ENCODE measurements at places on chromosomes 1 and 21. TPM values are rescaled to one million over a fixed set of nuclear protein-coding genes. Genes with fewer than 3 reads are reported as not detected.

Gene H6PD
- 46.6 TPM for total RNA-seq

Gene KRTAP7-1
- not detected for total RNA-seq

Gene OR2M3
- not detected for total RNA-seq

Gene SLC6A9
- total RNA-seq = 11.0 TPM

Gene OR6K3
- total RNA-seq = not detected

Gene FAM72A
- total RNA-seq = 2.1 TPM

Gene FRRS1
- 12.0 TPM for total RNA-seq

Gene TSPAN2
- total RNA-seq = 0.30 TPM

Gene ST6GALNAC5
- 140 TPM for total RNA-seq

Gene RAB29
- 23.2 TPM for total RNA-seq

Gene KLHDC7A
- not detected for total RNA-seq

Gene CEP104
- total RNA-seq = 22.3 TPM

Gene TTC39A
- 0.30 TPM for total RNA-seq

Gene TRIM63
- total RNA-seq = not detected

Gene NBPF6
- not detected for total RNA-seq

Gene C1orf105
- not detected for total RNA-seq

Gene GUCA2B
- total RNA-seq = not detected

Gene AGMAT
- total RNA-seq = 1.5 TPM

Gene FMO1
- total RNA-seq = not detected

Gene SFN
- total RNA-seq = 0.14 TPM

Gene OR2L13
- total RNA-seq = not detected

Gene TRAF3IP3
- total RNA-seq = not detected
